Activated CD4-positive, alpha-beta T cell treated with anti-CD3 and anti-CD28 coated beads for 24 hours (primary cell): ENCODE measurements at places on chromosomes 5 and 9.

DNA sequence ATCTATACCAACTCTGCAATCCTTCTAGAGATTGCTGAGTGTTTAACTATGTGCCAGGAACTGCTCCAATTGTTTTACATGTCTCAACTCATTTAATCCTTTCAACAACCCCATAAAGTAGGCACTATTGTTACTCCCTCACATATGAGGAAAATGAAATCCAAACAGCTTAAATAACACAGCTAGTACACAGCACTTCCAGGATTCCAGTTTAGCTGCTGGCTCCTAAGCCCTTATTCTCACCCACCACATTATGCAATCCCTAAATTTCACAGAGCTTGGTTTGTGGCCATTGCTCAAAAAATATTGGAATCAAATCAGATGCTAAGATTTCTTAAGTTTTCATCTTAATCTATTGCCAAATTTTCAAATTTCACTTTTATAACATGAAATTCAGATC, 84.9 kb downstream of the PRELID2 start:
- no peak for DNase-seq

DNA sequence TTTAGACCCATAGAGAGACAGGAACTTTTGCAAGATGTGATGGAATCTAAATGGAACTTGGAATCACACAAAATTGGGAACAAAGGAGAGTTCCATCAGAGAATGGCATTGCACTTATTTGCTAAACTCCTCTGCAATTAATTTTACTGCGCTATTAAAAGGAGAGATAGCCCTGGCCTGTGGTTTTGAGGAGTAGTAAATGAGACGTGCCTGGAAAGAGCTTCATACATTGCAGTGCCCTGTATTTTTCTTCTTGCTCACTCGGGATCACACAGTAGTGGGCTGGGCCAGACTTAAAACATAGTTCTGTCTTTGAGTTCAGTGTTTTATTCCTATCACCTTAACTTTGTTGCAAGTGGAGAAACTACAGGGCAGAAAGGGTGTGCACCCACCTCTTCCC, 94.4 kb upstream of the SLC27A6 start:
- DNase-seq, result no peak

DNA sequence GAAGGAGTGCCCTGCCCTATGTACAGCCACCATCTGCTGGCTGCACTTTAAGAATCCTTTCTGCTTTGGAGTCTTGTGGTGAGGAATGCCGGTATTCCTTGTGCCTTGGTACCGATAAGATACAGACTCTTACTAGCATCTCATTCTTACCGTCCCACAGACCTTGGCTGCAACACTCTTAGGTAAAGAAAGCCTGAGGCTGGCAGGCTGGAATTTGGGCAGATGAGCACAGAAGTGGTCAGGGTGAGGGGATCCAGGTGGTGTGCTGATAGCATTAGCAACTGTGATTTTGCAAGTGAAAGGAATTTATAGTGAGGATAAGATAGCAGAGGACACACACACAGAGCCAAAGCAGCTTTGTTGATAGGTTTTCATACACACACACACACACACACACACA, 198.1 kb downstream of the ENC1 start:
- no peak for DNase-seq

DNA sequence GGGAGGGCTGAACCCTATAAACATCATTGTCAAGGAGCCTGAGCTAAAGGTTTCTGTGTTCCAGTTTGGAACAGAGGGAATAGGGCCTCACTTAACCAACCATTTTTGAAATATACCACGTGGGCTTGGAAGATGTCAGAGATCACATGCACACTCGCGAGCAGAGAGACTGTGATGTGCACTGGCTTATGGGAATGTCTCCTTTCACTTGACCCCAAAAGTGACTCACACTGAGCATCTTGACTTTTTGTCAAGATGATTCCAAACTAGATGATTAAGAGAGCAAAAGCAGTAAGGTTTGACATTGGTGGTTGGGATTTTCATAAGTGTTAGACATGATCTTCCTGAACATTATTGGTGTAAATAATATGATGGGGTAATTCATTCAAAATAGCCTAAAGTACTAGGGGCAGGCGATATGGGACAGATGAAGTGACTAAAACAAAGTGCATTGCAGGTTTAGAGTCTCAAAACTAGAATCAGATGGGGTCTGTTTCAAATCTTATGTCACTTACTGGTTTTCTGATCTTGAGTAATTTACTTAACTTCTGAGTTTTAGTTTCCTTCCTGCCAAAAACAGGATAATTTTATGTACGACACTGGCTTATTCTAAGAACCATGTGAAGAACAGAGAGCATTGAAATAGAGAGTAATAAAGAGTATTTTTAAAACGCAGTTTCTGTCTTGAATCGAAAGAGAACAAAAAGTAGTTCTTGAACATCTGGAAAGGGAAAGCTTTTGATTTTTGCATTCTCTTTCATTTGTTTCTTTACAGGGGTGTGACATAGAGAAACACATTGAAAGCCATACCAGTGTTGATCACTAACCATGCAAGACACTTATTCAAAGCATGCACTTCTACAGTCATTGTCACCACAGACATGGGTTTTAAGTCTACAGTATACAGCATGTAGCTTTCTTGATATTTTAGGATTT, 383.0 kb downstream of the DIRAS2 start:
- no peak for DNase-seq

- no peak for DNase-seq
These were observed 100.3 kb downstream of the MRPS30 start for GRCh38 chr5:44909004-44909403.

DNA sequence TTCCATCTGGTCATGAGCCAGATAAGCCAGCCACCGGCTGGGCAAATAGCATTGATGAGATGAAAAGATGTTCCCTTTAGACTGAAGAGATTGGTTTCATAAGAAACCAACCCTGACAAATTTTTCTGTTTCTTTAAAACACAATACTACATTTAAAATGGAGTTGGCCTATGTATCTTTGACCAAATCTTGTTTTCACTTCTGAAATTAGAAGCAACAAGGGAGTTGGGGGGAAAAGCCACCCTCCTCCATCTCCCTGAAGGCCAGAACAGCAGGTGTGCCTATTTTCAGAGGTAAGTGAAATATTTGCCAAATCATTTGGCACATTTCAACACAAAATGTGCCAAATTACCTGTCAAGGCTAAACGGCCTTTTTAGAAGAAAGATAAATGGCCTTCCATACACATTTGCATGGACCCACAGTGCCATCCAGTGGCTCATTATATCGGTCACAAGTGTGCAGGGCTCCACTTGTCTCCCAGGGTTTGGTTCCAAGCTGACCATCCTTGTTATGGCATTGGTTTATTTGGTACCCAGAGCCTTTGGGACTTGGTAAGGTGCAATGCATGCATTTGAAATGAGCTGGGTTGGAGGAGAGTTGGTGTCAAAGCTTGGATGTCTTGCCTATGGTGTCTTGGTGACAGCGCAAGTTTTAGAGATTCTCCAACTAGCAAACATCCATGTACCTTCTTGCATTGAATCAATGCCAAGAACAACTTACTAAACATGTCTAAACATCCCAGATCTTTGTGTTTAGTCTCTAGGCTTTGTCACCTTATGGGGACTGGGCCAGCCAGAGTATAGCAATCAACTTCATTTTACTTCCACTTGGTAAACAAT, 372.0 kb upstream of the KIF2A start:
- no peak for DNase-seq

GRCh38 chr5:36396640-36397039, 94.9 kb upstream of the RANBP3L start:
- DNase-seq, result no peak

DNA sequence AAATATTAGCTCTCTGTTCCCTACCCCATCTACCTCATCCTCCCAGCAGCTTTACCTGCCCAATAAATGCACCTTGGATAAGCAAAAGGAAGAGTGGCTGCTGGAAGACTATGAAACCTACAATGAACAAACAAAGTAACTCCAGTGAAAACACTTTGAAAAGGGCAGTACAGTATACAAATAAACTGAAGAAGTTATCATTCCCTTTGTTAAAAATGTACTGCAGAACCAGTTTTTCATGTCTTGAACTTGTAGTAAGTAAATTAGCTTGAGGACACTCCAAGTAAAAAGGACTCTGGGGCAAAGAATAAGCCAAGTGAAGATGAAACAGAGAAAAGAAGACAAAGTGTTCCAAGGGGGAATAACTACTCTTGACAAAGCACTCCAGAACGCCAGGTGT, 457.1 kb downstream of the DTWD2 start:
- no peak for DNase-seq

DNA sequence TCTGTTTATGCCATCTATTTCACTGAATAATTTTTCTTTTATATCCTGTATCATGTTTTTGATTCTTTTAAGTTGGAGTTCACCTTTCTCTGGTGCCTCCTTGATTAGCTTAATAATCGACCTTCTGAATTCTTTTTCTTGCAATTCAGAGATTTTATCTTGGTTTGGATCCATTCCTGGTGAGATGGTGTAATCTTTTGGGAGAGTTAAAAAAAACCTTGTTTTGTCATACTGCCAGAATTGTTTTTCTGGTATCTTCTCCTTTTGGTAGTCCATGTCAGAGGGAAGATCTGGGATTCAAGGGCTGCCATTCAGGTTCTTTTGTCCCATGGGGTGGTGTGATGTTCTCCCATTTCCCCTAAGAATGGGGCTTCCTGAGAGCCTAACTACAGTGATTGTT, 800.8 kb upstream of the TYRP1 start:
- DNase-seq, result no peak

- no peak for DNase-seq
These were observed 45.7 kb downstream of the CXXC5 start for GRCh38 chr5:139693676-139694364.

DNA sequence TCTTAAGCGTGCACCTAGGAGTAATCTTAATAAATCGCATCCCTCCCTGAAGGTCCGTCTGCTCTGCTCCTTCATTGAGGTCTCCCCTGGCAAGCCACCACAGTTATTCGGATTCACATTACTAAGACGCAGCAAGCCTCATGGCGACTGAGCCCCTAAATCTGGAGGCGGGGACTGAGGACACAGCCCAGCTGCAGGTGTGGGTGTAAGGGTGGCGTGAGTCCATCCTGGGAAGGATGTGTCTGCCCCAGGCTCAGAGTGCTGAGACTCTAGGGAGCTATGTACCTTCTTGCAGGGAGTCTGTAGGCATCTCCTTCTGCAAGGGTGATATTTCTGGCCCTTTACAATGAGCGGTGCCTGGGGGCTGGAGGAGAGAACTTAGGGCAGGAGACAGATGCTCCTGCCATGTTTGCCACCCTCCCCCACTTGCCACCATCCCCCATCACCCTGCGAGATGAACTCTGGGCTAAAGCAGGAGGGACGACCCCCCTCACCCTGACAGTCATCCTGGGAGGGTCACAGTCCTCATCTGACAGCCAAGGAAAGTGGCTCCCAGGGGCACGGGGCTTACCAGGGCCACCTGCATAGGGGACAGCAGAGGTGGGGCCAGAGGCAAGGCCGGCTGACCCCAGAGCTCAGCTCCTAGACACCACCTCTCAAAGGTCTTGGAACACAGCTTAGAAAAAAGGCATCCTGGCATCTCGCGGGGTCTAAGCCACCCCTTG, 76.4 kb upstream of the FCN1 start:
- no peak for DNase-seq

GRCh38 chr5:158058208-158059120, 199.5 kb upstream of the CLINT1 start:
- DNase-seq, result no peak

GRCh38 chr9:112179816-112180215, 4.7 kb upstream of the SUSD1 start:
- DNase-seq, result no peak

DNA sequence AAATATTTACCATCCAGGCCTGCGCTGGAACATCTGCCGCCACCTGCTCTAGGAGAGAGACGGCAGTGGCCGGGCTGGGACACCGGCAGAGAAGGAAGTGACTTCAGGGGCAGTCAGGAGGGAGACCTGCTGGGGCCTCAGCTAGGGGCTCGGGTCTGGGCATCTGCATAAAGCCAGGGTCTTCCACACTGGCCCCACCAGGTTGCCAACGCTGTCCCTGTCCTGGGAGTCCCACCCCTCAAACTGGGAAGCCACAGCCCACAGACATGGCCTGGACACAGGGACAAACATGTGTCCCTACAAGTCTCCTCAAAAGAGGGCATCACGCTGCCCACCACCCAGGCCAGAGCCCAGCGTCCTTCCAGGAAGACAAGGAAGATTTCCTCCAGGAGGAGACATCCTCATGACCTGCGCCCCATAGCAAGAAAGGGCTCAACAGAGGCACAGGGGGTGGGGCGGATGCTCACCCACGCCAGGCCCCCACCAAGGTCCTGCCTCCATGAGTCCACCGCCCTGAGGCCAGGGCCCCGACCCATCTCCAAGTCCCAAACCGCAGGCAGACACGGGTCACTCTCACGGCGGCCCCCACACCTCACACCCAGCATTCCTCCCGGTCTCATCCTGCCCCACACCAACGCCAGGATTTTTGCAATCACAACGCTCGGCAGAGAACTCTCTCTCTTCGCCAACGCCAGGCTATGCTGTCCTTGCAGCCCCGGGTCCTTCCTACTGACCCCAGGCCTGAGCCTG, 9.0 kb downstream of the VAV2 start:
- DNase-seq, result no peak

DNA sequence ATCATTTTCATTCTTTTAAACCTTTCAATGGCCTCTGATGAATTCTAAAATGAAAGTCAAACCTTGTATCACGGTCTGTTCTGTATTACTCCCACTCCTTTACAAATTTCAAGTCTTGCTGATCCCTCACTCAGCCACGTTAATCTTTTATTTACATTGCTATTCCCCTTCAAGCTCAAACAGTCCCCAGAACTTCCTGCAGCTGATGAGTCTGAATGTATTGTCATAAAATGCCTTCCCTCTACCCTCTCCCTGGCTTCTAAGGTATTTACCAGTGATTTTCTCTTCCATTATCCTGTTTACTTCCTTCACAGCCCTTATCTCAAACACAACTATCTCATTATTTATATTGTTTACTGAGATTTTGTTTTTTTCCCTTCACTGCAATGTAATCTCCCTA, 562.3 kb upstream of the C9orf72 start:
- no peak for DNase-seq

- DNase-seq, result no peak
These were observed 517.0 kb downstream of the AGTPBP1 start for GRCh38 chr9:85224729-85225128.

GRCh38 chr5:144436007-144436406, 265.3 kb downstream of the KCTD16 start:
- no peak for DNase-seq

- no peak for DNase-seq
These were observed at the start of gene LHX6 for GRCh38 chr9:122228568-122229484. LHX6 (minus strand) TSS chr9:122228957; CDS start chr9:122228740, 217 bp downstream.

- DNase-seq, result no peak
These were observed 15.0 kb upstream of the C5orf58 start for GRCh38 chr5:170217831-170218230.

- DNase-seq, result no peak
These were observed 255.3 kb upstream of the SMARCA2 start for GRCh38 chr9:1759771-1760300.
